Activated T-cell treated with anti-CD3 and anti-CD28 coated beads for 24 hours (primary cell): ENCODE measurements at places on chromosomes 7 and 10.

- DNase-seq, result no peak
These were observed 32.6 kb upstream of the RADIL start for GRCh38 chr7:4916113-4916512.

DNA sequence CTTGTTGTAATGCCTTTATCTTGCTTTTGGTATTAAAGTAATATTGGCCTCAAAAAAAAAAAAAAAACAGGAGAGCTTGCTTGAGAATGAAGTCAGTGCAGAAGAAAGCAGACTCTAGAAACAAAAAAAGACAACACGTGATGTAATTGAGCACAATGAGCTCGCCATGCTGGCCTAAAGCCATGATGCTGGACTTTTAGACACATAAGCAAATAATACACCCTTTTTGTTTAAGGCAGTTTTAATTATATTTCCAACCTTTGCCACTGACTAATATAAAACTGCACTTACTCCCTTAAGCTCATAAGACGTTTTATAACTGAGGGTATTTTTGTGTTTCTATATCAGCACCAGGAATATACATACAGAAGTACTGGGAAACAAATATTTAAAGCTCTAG, 798.3 kb downstream of the KCNMA1 start:
- DNase-seq, result no peak

DNA sequence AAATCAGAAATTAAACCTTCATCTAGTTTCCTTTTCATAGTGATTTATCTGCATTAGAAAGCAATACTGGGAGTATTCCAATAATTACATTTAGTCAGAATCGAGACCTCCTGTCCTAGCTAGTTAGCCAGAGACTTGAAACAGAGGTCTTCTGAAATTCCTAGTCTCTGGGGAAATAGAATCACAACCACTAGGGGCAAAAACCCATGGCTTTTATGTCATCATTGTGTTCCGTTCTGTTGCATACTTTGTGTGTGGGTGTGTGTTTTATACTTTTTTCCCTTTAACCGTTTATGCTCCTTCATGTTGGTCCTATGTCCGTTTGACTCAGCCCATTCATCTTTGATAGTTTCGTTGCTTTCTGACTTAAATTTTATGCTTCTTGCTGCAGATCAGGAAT, 79.8 kb downstream of the RALA start:
- no peak for DNase-seq

- no peak for DNase-seq
These were observed 6.8 kb upstream of the PARD3 start for GRCh38 chr10:34821587-34822585.

DNA sequence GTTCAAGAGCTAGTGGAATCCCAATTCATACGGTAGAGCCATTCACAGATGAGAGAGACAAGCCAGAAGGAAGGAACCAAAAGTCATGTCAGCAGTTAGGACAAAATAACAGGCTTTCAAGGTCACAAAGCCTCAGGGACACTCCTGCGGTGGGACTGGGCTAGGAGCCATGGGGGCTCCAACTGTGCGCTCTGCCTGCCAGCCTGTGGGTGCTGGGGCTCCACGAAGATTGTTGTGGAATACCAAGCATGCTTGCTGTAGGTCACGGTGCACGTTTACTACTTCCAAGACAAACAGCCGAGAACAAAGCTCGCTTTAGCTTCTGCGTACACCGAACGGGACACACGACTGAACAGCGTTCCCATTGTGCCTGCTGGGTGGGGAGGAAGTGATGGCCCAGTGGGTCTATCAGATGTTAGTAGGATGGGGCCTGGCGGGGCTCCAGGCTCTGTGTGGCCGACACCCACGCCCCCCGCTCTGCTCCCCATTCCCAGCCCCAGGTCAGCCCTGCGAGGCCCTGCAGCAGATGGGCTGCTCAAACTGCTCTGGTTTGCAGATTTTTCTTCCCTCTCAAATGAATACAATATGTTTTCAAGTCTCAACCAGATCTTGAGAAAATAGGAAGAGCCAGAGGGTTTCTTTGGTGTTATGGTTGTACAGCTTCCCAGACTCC, 158.9 kb downstream of the EGFR start:
- DNase-seq, result no peak

- DNase-seq, result no peak
These were observed 398.4 kb downstream of the DGKB start for GRCh38 chr7:14504134-14504533.

GRCh38 chr10:69828144-69828870, 26.6 kb downstream of the COL13A1 start:
- no peak for DNase-seq

DNA sequence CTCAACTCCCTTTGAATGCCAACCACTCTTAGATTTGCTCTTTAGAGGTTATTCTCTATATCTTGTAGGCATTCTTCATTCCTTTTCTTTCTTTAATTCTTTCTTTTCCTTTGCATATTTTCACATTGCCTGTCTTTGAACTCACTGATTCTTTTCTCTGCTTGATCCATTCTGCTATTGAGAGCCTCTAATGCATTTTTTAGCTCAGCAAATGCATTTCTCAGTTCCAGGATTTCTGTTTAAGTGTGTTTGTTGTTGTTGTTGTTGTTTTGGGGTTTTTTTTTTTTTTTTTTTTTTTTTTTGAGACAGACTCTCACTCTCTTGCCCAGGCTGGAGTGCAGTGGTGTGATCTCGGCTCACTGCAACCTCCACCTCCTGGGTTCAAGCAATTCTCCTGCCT, 71.6 kb downstream of the FBXL13 start:
- no peak for DNase-seq

DNA sequence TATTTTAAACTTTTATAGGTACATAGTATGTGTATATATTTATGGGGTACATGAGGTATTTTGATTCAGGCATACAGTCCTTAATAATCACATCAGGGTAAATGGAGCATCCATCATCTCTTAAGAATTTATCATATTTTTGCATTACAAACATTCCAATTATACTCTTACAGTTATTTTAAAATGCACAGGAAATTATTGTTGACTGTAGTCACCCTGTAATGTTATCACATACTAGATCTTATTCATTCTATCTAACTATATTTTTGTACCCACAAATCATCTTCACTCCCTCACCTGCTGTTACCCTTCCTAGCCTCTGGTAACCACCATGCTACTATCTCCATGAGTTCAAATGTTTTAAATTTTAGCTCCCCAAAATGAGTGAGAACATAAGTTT, 56.3 kb upstream of the FAM3C start:
- DNase-seq, result no peak

DNA sequence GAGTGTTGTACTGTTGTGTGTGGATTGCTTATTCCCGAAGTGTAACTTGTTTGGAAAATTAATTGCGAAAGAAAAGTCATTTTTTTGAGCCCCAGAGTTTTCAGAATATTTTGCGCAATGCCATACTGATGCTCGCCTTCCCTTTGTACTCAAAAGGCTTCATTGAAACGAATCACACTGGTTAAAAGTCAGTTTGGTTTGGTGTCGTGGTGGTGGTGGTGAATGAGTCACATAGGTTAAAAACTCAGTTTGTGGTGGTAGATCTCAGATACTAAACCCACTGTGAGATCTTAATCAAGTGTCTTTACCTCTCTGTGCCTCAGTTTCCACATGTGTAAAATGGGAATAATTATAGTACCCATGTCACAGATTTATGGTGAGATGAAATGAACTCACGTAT, 61.1 kb upstream of the IL6 start:
- DNase-seq, result peak; percentile 9

DNA sequence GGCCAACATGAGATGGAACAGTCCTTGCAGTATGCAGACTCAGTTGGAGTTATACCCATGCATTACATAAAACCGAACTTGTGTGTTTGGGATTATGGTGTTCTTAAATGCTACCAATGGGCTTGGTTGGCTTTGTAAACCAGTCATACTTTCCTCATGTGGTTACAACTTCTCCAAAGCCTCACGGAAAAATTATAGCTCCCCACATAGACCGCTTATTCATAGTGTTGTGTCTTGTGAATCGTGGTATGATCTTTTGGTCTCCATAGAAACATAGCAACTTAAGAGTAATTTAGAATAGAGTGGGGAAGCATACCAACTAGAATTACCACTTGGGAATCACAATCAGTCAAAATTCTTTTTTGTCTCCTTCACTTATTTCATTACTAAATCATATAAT, 112.3 kb upstream of the FZD1 start:
- DNase-seq, result no peak

DNA sequence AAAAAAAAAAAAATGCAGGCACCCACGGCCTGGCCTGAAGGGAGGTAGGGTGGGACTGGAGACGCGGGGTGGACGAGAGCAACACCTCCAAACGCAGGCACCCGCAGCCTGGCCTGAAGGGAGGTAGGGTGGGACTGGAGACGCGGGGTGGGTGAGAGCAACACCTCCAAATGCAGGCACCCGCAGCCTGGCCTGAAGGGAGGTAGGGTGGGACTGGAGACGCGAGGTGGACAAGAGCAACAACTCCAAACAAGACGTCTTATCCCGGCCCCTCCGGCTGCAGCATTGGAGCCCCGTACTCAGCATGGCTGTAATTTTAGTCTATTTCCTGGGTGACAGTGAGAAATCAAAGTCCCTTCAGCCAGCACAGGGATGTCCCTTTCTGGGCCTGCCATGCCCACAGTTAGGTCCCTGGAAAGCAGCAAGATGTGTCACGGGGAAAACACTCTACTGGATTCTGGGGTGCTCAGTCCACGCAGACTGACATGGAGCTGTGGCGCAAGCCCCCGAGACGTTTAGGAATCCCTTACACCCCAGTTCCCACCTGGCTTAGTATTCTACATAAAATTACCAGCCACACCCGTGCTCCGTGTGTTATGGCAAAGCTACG, 119.9 kb downstream of the WDR37 start:
- DNase-seq, result no peak

- DNase-seq, result no peak
These were observed 1.1 kb upstream of the GIMAP1 start for GRCh38 chr7:150715293-150715692.
